ENCODE measurements at places on chromosomes 3 and 15.

- DNase-seq, result no peak
Observed at GRCh38 chr3:126446301-126446700, 29.4 kb downstream of the ZXDC start.

DNA sequence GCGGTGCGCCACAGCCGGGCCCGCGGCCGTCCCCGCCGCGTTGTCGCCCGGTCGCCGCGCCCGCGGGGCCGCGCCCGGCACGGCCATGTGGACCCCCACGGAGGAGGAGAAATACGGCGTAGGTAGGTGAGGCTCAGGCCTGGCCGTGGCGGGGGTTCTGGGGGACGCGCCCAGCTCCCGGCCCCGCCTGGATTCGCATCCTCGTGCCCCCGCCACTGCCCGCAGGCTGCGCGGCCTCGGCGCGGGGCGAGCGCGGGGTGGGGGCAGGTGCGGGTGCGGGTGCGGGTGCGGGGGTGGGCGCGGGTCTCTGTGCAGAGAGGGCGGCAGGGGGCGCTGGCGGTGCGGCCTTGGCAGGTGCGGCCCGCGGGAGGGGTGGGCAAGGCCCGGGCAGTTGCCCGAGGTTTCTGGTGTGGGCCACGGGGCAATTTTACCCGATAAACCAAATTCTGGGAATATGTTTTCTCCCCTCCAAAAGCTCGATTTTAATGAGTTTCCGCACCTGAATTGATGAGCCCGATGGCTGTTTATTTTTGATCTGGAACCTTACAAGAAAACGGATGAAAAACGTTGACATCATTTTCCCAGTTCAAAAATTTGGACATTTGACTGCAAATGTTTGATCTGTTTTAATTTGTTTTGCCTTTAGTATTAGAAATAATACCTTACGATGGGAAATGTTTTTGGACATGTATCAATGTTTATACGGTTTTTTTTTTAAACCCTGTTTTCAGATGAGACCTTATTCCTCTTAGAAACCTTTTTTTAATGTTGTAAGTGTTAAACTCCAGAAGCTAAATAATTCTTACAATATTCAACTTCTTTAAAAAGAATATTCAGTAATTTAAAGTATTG lies 678 bp downstream of the DOCK3 start:
- peak; percentile 10 for DNase-seq

DNA sequence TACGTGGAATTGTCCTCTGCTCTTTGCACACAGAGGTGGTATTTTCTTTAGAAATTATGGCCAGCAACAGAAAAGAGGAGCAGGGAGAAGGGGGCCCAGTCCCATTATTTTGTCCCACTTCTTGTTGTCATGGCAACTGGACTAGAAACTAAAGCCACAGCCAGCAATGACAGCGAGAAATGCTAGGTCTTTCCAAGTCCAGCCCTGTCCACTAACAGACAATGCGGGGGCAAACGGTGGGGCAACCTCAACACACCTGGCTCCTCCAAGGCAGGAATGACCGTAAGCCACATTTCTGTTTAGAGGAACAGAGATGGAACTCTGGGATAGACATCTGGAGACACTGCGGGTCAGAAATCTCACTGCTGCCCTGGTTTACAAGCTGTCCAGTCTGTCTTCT lies 107.3 kb downstream of the RFTN1 start:
- no peak for DNase-seq

GRCh38 chr15:77057685-77058084 lies 13.2 kb downstream of the TSPAN3 start:
- no peak for DNase-seq

GRCh38 chr3:136146981-136147729 lies 49.0 kb downstream of the MSL2 start:
- DNase-seq, result no peak

DNA sequence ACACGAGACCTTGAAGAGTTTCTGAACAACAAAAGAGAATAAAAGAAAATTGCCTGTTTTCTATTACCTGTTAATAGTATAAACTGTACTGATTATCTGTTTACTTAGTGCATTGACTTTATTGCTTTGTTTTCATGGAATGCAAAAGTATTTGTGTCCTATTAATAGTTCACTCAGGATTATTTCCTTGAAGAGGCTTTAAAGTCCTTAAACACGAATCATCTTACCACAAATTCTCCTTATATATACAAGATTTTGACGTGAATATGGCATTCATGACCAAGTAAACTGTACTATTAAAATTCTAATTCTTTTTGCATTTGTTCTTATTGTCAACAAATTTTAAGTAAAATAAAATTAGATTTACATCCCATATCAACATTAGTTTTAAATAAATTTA lies 513.0 kb downstream of the NTRK3 start:
- no peak for DNase-seq

GRCh38 chr3:57896691-57897090 lies 111.5 kb upstream of the FLNB start:
- DNase-seq, result no peak

GRCh38 chr3:87625876-87626275 lies 349.5 kb upstream of the POU1F1 start:
- DNase-seq, result no peak

DNA sequence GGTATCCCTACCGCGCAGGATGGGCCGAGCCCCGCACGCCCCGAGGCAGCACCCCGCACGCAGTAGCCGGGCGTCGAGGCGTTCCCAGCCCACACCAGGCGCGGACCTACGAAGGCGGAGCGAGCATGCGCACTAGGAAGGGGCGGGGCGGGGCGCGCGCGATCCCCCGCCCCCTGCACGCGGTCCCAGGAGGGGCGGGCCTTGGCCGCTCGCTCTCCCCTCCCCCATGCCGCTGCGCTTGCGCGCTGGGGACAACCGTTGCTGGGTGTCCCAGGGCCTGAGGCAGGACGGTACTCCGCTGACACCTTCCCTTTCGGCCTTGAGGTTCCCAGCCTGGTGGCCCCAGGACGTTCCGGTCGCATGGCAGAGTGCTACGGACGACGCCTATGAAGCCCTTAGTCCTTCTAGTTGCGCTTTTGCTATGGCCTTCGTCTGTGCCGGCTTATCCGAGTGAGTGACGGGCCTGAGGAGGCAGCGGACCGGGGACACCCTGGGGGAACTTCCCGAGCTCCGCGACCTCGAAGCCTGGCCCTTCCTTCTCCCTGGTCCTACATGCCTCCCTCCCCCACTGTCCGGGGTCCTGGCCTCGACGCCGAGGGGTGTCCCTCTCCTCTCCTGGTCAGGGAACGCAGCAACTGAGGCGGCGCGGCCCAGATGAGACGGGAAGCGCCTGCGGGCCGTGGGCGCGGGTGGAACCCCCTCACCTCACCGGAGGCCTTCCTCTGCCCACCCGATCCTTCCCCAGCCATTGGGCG lies at the start of gene SPESP1:
Gene SPESP1 (plus strand): TSS at position 258 of the 755 bp plus-strand sequence. CDS start 129 bp downstream, at position 387.
- no peak for DNase-seq

GRCh38 chr3:134327594-134327975 lies 46.7 kb downstream of the AMOTL2 start:
- DNase-seq, result no peak

GRCh38 chr3:71924721-71925120 lies 139.8 kb upstream of the PROK2 start:
- no peak for DNase-seq

DNA sequence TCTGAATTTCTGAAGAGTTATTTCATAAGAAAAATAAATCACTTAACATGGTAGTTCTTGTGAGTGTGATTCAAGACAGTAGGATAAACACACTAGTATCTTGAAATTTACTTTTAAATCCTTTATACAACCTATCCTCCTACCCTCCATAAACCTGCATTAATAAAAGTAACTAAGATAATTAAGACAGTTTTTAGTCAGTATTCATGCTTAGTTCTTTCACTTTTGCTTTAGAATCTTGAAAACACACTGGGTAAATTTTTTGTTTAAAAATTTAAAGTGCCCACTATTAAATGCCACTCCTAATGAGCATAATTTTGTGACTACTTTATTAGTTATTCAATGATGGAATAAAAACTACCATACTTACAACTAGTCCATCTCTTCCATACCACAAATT lies 28.8 kb downstream of the GOLIM4 start:
- no peak for DNase-seq

DNA sequence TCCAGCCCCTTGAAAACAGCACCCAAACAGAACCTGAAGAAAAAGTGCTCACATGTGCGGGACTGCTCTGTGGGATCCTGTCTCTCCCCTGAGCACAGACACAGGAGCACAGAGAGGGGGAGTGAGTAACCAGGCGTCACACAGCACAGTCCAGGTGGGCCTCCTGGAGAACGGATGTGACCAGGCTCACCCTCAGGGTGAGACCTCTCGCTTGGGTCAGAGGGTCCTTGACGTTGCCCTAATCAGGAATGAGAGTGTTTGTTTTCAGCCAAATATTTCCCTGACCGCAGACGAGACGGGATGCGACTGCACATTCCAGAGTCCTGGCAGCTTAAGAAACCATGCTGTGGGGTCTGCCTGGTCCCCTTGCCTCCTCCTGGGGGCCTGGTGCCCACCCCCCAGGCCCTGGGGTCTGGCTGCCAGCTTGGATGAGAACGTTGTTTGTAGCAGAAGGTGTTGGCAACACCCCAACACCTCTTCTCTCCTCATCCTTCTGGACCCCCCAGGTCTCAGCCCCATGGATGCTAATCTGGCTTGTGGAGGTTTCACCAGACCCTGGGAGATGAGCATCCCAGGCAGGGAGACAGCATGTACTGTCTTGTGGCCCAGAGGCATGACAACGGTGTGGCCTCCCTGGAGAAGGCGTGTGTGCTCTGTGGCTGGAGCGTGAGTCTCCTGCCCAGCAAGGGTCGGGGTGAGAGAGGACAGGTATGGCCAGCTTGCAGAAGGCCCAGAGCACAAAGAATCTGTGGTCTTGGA lies 42.1 kb upstream of the SLC6A6 start:
- no peak for DNase-seq

- DNase-seq, result no peak
Observed at GRCh38 chr15:67783303-67783702, 42.0 kb upstream of the SKOR1 start.

GRCh38 chr15:95368191-95368590 lies 962.3 kb upstream of the NR2F2 start:
- no peak for DNase-seq

GRCh38 chr15:32034106-32034505 lies 3.8 kb downstream of the CHRNA7 start:
- DNase-seq, result no peak

GRCh38 chr3:159806412-159806811 lies 182.2 kb upstream of the IL12A start:
- no peak for DNase-seq

DNA sequence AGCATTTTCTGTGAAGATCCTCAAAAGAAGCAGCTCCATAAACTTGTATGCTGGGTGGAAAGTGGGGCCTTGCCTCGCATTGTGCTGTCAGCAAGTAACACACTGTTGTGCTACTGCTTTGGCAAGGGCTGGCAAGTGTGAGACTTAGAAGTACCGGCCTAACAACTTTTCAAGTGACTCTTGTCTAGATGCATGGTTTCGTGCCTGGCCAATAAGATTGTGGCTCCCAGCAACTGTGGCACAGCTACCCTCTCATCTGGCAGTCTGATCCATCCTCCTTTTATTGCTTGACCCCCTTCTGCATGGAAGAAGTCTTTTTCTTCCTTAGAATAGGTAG lies 79.4 kb upstream of the VEPH1 start:
- peak; percentile 5 for DNase-seq

GRCh38 chr15:28153492-28154119 lies 54.5 kb upstream of the OCA2 start:
- no peak for DNase-seq

DNA sequence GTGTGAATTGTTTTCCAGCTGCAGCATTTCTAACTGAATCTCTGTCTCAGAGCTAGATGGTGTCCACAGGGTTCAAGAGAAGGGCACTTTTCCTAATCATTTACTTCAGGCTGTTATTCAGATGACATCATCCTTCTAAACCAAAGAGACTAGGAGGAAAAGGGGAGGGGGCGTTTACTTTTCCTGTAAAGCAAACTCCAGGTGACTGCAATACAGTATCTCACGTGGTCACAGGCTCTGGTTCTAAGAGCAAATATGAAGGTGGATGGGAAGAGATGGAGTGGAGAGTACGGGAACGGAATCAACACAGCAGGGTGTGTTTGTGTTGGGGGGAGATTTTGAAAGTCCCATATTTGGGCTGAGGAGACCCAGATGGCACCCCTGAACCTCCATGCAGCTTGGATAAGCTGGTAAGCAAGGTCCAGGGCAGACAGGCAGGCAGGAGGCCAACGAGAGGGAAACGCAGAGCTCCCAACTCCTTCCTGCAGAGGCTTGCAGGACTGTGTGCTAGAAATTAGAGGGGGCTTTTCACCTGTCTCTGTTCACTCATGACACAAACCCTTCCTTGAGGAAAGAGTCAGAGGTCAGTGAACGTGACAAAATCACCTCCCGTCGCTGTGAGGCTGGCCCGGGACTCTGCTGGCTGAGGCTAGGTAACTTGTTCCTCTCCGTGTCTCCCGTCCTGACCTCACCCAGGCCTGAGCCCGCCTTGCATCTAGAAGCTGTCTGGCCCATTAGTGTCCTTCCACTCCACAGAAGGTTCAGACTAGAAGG lies 151.2 kb downstream of the OPA1 start:
- peak; percentile 95 for DNase-seq

DNA sequence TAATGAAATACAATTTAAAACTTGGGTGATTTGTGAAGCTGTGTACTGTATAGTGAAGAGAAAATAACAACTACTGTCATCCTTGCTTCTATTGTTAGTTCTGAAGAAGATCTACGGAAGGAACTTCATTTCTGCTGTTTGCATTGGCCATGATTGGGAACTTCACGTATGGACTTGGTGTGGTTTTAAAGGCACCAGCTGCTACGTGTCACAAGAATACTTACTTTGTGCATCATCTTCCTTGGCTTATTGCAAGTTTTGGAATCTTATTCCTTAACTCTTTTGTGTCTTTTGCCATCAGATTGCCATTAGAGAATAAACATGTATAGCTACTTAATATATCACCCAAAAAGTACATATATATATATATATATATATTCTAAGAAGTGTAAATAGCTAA lies 75.0 kb upstream of the VEPH1 start:
- no peak for DNase-seq

DNA sequence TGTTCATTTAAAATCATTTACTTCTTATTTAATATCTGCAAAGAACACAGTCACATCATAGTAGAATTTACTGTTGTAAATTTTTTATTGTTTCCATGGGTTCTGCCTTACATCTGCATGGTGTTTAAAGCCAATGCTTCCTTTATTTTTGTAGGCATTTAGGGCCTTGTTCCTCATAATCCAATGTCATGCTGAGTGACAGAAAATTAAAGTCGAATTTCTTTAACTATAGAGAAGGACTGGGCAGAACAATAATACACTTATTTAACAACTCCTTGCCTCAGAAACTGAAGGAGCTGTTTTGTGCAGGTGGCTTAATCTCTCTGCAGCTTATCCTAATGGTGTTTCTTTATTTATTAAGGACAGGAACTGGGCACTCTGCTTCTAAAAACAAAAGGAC lies 149.6 kb downstream of the LEKR1 start:
- DNase-seq, result no peak

All from NCI-H510A (cell line).